NCI-H1694 treated with DMSO at 0.1 percent for 48 hours (cell line): ENCODE measurements at places on chromosomes 7 and 10.

- DNase-seq: no peak
Observed at GRCh38 chr10:117431160-117431559, 55.9 kb upstream of the PDZD8 start.

- DNase-seq: no peak
Observed at GRCh38 chr10:31028081-31028480, 3.6 kb downstream of the ZNF438 start.

GRCh38 chr10:1465418-1465911 is 271.9 kb downstream of the ADARB2 start:
- DNase-seq: no peak

DNA sequence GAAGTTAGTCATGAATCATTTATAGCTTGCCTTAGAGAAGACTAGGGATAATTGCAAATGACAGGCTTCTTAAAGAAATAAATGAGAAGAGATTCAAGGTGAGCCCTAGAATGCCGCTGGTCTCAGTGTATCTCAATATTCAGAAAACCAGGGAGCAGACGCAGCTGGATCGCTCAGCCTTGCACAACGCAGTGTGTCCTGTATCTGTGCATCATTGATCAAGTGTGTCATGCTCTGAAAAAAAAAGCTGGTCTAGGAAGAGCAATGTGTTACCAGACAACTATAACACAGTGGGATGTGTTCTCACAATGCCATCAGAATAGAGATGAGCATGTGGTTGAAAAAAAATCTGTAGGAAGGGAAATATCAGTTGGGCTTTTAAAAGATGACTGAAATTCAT is 230.1 kb downstream of the CALN1 start:
- DNase-seq: no peak

DNA sequence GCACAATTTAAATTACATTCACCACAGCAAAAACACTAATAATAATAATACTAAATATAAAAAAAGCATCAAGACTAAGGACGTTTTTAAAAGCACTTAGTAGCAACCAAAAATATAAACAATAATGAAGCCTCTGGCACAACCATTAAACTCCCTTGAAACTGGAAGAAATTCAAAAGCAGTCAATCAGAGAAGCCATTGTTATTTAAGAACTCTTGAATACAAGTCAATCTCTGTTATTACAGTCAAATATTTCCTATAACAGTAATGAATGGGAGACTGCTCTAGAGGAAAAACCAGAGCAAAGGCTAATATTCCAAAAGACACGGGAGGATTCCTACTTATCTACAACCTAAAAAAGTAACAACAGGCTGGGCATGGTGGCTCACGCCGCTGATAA is 164.2 kb downstream of the KMT2E start:
- no peak for DNase-seq

DNA sequence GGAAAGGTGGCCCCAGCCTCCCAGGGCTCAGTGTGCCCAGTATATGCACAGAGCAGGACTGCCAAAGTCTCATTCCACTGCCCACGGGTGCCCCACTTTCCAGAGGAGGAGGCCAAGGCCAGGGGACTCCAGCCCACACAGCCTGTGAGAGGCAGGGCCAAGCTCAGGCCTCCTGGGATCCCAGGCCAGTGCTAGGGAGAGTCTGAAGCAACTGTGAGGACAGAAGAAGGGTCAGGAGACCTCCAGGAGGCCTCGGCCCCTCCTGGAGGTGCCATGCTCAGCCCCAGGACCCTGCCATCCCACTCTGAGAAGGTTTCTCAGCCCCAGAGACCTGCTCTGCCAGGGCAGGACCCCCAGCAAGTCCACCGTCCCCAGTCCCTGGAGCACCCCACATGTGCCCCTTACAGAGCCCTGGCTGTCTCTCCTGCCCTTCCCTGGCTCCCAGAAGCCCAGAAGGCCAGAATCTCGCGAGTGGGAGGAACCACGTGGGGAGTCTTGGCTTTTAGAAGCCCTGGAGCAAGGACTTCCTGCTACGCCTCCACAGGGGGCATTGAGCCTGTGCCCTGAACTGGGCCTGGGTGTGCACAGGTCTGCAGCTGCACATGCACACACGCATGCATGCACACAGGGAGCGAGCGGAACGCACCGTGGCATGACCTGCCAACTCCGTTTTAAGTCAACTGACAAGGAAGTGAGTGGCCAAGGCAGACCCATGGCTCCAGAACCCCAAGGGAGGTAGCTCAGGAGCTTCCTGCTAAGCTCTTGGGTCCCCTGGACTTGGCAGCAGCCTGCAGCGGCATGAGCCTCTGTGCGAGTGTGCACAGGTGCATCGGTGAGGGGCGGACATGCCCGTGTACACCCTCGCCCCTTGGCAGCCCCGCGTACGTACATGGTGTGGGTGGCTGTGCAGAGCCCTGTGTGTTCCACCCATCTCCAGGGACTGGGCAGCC is 33.6 kb downstream of the ZCCHC24 start:
- no peak for DNase-seq

DNA sequence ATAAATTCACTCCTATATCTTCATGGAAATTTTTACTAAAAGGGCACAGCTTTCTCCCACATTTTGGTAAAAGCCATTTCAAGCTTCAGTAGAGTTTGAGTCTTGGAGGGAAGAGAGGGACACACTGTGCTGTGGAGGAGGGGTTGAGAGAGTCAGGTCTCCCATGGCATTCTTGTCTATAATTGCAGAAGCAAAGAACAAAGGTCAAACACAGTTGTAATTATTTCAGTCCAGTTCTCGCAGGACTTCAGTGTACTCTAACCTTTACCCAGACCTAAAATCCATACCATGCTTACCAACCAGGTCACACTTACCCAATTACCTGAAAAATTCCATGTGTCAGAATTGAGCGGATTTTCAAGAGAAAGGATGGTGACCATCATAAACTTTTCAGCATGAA is 298.4 kb downstream of the XPNPEP1 start:
- DNase-seq: no peak

DNA sequence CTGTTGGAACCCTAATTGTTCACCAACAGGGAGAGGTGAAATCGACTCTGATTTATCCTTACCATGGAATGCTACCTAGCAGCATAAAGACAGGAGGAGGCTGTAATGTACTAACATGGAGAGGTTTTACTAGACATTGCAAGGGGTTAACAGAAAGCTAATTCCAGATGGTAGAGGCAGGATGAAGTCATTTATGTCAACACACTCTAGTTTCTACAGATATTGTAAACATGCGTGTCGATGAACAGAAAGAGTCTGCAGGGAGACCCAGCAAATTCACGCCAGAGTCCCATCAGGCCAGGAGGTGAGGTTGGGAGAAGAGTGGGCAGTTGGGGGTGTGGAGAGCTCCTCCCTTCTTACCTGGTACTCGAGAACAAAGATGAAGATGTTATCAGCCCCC is 7.0 kb downstream of the NPC1L1 start:
- peak; percentile 89 for DNase-seq

DNA sequence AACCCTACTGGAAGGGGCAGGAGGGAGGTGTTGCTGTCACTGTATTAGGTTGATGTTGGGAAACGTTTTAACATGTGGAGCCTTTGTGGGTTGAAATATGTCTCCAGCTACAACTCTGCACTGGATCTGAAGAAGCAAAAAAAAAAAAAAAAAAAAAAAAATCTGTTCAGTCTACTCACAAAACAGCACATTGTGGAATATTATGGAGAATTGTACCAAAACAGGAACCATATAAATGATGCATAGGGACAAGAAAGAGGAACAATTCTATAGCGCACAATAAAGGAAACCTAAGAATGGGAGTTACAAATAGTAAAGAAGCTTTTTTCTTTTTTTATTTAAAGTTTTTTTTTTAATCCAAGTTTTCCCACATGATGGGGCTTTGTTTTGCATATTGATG is 63.8 kb downstream of the CCSER2 start:
- DNase-seq: no peak

- DNase-seq: no peak
Observed at GRCh38 chr7:52749880-52750279, 285.6 kb upstream of the POM121L12 start.

- no peak for DNase-seq
Observed at GRCh38 chr10:107163881-107164861, at the start of gene SORCS1. TSS of gene SORCS1 (minus strand) at chr10:107164706.

DNA sequence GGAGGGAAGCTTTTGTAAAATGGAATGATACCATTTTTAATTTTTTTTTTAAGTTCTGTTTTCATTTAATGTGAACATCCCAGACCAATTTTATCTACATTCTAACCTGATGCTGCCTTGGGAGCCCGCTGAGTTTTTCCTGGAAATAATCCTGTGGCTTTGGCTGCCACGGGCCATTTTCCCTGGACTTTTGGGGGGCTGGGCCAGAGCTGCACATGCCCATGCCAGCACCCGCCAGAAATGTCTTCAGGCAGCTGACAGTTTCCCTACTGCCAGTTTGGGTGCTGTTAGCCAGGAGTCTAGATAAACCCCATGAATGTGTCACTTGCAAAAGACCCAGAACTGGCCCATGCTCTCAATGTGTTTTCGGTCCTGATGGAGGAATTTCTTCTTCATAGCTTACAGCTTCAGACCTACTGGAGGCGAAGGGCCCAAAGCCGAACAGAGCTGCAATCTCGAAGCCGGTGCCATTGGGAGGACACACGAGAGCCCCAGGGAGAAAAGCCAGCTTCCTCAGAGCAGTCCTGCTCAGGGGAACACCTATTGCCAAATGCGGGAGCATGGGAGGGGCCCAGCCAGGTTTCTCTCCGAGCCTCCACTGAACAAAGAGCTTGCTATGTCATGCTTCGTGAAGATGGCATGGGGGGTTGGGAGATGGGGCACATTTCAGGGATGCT is 444.2 kb upstream of the MKI67 start:
- DNase-seq: no peak

DNA sequence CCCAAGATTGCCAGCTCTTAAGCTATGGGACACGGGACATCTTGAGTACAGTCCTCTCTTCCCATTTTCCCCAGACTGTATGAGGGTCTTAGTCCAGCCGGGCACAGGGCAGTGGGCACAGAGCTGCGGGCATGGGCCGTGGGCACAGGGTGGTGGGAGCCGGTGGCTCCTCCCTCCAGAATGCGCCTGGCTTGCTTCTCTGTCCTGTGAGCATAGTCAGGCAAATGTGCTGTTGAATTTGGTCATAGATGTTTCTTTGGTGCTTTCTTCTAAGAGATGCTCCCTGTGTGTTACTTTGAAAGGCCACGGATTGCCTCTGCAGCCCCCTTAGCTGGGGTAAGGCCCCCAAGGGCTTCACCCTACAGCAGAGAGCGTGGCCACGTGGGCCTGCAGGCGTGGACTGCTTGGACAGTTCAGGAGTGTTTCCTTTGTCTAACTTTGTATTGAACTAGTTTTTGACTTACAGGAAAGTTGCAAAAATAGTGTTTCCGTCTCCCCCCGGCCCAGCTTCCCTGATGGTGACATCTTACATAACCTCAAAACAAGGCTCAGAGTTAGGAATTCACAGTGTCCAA is 24.7 kb downstream of the LRRC27 start:
- no peak for DNase-seq

GRCh38 chr10:64506963-64507362 is 985.8 kb downstream of the REEP3 start:
- no peak for DNase-seq

- peak; percentile 37 for DNase-seq
Observed at GRCh38 chr7:108203537-108203936, 73.4 kb upstream of the LAMB4 start.

DNA sequence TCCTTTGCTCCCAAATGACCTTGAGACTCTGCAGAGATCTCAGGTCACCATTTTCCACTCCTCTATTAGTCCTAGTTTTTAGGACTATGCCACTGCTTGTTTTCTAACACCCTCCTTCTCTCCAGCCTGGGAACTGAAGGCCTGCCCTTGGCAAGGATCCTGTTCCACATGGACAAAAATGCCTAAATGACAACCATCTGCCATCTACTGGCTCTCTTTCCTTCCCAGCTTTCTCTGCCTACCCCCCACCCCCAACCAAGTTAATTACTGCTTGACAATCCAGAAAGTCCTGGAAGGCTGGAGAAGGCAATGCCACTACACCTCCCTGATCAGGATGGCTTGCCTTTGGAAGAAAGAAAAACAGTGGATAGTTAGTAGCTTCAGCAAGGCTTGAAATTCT is 44.8 kb upstream of the SP8 start:
- DNase-seq: no peak

DNA sequence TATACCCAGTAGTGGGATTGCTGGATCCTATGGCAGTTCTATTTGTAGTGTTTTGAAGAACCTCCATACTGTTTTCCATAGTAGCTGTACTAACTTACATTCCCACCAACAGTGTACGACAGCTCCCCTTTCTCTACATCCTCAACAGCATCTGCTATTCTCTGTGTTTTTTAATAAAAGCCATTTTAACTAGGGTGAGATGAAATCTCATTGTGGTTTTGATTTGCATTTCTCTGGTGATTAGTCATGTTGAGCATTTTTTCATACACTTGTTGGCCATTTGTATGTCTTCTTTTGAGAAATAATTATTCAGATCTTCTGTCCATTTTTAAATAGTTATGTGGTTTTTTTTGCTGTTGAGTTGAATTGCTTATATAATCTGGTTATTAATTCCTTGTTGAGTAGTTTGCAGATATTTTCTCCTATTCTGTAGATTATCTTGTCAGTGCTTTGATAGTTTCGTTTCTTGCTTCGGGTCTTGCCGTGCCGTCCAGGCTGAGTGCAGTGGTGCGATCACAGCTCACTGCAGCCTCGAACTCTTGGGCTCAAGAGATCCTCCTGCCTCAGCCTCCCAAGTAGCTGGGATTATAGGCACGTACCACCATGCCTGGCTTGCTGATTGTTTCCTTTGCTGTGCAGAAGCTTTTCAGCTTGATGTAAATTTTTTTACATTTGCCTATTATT is 12.0 kb downstream of the MTG1 start:
- DNase-seq: no peak

- no peak for DNase-seq
Observed at GRCh38 chr10:24907956-24908355, 44.5 kb downstream of the PRTFDC1 start.
